ENCODE measurements at places on chromosomes 16 and 17. TPM values are rescaled to one million over a fixed set of nuclear protein-coding genes. Genes with fewer than 3 reads are reported as not detected.

CCR7 gene
- not detected for total RNA-seq

TVP23B gene
- 48.3 TPM for total RNA-seq

NPIPA3 gene
- total RNA-seq = 0.79 TPM

YPEL2 gene
- total RNA-seq = 13.6 TPM

LGALS9C gene
- 0.98 TPM for total RNA-seq

PLCD3 gene
- total RNA-seq = 143 TPM

SPNS2 gene
- total RNA-seq = 1.5 TPM

PDIA2 gene
- total RNA-seq = not detected

WBP2 gene
- 28.1 TPM for total RNA-seq

NOL3 gene
- total RNA-seq = 38.1 TPM

CHMP6 gene
- total RNA-seq = 24.7 TPM
